Right ventricle myocardium superior (tissue), 1 donor: ENCODE measurements at places on chromosomes 2 and 18. TPM values are rescaled to one million over a fixed set of nuclear protein-coding genes. Genes with fewer than 3 reads are reported as not detected.

DNA sequence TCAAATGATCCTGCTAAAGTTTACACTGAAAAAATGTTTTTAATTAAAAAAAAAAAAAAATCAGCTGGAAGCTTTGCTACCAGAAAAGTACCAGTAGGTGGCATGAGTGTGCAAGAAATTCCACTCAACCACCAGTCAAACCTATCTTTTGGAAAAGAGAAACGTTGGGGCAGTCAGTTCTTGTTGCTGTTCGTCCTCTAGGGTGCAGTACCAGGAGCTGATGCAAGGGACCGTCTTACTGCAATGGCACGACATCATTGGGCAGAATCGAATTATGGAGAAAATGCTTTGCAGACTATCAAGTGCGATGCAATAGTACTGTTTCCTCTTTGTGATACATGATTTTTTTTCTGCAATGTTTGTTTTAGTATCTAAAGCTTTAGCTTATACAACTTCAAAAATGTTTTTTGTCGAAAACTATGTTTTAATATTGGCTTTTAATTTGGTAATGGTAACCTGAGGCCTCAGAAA lies 18.3 kb downstream of the YPEL5 start:
- DNase-seq = no peak

The CHRNG gene
- not detected for total RNA-seq

- DNase-seq = no peak
Observed at GRCh38 chr18:1408376-1408775, 503.7 kb downstream of the ADCYAP1 start.

GRCh38 chr2:110858993-110859701 lies 126.8 kb downstream of the ACOXL start:
- DNase-seq = no peak

The ASPRV1 gene
- total RNA-seq = 0.78 TPM

DNA sequence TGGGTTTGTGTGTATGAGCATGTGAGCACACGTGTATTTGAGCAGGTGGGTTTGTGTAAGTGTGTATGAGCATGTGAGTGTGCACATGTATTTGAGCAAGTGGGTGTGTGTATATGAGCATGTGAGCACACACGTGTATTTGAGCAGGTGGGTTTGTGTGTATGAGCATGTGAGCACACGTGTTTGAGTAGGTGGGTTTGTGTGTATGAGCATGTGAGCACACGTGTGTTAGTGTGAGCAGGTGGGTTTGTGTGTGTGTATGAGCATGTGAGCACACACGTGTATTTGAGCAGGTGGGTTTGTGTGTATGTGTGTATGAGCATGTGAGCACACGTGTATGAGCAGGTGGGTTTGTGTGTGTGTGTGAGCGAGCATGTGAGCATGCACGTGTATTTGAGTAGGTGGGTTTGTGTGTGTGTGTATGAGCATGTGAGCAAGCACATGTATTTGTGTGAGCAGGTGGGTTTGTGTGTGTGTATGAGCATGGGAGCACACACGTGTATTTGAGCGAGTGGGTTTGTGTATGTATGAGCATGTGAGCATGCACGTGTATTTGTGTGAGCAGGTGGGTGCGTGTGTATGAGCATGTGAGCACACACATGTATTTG lies 169.7 kb downstream of the TWIST2 start:
- DNase-seq = no peak

GRCh38 chr2:28068088-28068487 lies 177.6 kb downstream of the BABAM2 start:
- DNase-seq = no peak

GRCh38 chr2:110152943-110153342 lies 37.3 kb upstream of the MALL start:
- no peak for DNase-seq

- peak; percentile 30 for DNase-seq
Observed at GRCh38 chr18:76441002-76441667, 53.9 kb downstream of the ZNF516 start.

The KATNAL2 gene
- total RNA-seq = 3.0 TPM

DNA sequence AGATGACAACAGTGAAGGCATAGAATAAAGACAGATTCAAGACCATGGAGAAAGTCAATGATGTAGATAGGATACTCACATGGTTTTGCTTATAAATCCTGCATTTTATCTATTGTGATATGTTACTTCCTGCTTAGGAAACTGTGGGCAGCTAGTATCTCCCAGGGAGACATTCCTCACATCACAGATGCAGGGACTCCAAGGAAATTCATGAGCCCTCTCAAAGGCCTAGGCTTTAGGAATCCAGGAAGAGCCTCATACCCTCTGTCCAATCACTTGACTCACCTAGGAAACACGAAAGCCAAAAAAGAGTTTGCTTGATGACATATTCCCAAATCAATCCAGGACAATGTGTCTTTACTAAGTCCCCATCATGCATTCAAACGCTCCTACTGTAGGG lies 247.8 kb upstream of the KLHL29 start:
- no peak for DNase-seq

GRCh38 chr18:59547581-59548182 lies 149.5 kb downstream of the CCBE1 start:
- DNase-seq = no peak

- no peak for DNase-seq
Observed at GRCh38 chr2:165902934-165903333, 50.6 kb downstream of the TTC21B start.

GRCh38 chr2:27891673-27892105 lies 1.2 kb downstream of the BABAM2 start:
- no peak for DNase-seq

DNA sequence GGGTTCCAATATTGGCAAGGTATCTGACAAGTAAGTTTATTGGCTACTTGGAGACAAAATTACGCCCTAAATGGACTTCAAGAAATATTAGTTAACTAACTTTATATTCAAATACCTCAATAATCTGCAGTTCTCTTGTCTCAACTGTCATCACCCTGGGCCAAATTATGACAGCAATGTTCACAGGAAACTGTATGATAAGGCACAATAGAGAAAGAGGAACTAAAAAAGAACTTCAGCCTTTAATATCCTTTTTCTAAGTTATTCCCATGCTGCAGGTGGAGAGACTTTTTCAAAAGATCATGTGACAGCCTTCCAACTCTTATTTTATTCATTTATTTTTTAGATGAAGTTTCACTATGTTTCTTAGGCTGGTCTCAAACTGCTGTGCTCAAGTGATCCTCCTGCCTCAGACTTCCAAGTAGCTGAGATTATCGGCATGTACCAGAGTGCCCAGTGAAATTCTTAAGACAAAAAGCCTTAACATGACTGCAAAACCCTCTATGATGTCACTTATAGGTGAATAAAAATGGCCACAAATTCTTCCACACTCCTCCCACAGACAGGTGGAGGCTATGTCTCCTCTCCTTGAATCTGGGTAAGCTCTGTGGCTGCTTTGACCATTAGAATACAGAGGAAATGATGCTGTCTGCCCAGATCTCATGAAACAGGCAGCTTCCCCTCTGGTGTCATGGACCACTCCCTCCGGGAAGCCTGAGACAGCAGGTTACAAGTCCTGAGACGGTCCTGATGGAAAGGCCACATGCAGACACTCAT lies 211.0 kb downstream of the TGIF1 start:
- no peak for DNase-seq

GRCh38 chr2:96809951-96810782 lies 5.9 kb upstream of the CNNM3 start:
- DNase-seq = no peak

The PDE1A gene
- total RNA-seq = 11.4 TPM

The PSTPIP2 gene
- total RNA-seq = 2.4 TPM

The FBLN7 gene
- 0.38 TPM for total RNA-seq

The IHH gene
- not detected for total RNA-seq

- no peak for DNase-seq
Observed at GRCh38 chr18:9941103-9941502, 27.3 kb downstream of the VAPA start.

DNA sequence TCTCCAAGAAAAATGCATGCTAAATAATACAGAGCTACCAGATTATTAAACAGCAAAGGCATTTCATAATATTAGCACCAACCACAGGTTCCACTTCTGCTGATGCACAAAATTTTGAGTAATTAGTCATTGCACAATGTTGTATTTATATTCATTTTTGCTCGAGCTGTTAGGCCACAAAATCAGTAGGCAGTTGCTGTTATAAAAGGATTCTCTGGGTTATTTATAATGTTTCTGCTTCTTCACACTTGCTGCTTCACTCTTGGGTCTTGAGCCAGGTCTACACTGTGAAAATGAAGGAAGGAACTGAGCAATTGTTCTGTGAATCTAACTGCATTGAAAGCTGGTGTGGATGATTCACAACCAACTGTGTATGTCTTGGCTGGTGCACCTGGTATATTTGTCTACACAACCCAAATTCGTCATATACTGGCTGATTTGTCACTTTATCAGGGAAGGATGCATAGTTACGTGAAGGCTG lies 38.3 kb downstream of the MRPL33 start:
- DNase-seq = no peak

The CYS1 gene
- 3.6 TPM for total RNA-seq

The MZT2A gene
- 337 TPM for total RNA-seq

The SCYGR3 gene
- not detected for total RNA-seq

- DNase-seq = no peak
Observed at GRCh38 chr2:65604246-65604645, 171.8 kb upstream of the SPRED2 start.

DNA sequence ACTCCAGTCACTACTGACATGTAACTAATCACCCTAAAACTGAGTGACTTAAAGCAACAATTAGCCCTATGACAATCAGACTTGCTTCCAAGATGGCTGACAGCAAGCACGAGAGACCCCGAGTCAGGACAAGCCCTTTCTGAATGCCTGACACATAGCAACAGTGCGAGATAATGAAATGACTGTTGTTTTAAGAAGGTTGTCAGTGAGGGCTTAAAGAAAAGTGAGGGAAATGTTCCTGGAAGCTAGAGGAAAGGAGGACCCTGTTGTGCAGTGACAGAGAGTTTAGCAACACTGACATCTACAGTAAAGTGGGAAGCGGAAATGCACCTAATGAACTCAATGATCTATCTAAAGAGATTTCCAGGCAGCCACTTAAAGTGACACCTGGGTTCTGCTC lies 163.1 kb downstream of the STK39 start:
- DNase-seq = no peak

DNA sequence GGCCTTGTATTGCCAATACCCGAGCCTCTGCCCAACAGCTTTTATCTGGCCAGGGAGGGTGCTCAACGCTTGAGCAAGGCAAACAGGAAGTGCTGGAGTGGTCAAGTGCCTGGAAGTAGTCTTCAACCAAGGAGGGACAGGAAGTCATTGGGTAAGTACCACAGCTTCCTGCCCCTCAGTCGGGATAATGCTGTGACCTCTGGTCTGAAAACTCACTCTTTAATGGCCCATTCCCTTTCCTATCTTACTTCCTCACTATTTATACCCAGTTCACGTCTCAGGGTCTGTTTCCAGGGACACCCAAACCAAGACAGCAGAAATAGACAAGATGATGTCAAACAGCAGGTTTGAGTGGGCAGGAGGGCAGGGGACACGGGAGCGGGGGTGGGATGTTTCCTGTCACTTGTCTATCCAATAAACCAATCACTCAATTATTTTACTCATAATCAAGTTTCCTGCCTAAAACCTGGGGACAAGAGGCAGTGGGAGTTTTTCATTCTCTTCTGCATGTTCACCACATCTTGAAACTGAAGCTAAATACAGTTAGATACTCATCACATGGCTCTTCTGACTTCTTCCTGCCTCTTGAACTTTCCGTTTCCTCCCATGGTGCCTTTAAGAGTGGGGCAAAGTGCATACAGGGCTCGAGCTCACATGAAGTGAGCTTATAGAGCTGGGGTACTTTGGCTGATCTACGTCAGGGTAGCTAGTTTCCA lies 68.9 kb upstream of the CAB39 start:
- DNase-seq = peak; percentile 60

DNA sequence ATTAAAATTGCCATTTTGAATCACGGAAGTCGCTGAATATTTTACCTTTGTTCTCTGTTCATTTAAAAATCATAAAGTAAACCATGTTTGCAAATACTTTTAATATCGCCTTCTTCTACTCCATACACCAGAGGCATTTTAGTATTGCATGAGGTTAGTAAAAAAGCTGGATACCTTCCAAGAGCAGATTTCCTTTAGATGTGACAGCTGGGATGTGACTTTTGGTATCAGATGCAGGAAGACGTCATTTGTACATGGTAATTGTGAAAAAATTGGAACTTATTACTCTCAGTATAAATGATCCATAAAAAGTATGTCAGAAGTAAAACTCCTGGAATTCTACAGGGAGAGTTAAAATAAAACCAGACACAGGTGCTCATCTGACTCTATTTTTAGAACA lies 89.5 kb downstream of the SLC4A10 start:
- DNase-seq = no peak

DNA sequence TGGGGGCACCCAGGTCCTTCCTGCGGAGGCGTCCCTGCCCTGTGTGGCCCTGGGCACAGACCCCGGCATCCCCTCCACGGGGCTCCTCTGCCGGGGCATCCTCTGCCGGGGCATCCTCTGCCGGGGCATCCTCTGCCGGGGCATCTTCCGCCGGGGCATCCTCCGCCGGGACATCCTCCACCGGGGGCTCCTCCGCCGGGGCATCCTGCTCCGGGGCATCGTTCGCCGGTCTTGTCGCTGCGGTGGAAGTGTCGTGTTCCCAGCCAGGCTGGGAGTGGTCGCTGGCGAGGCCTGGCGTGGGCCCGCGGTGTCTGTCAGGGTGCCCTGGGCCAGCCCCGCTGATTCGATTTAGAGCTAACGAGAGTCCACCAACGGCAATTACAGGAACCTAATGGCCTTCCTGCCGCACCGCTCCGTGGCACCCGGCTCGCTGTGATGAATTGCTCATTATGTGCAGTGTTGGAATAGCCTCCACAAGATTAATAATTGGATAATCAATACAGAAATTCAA lies 115.1 kb downstream of the NFATC1 start:
- DNase-seq = no peak

- no peak for DNase-seq
Observed at GRCh38 chr2:44937688-44938240, 3.7 kb upstream of the SIX3 start.

The LIMS4 gene
- 2.4 TPM for total RNA-seq

The PDE11A gene
- 2.2 TPM for total RNA-seq

The PKP4 gene
- total RNA-seq = 49.6 TPM

DNA sequence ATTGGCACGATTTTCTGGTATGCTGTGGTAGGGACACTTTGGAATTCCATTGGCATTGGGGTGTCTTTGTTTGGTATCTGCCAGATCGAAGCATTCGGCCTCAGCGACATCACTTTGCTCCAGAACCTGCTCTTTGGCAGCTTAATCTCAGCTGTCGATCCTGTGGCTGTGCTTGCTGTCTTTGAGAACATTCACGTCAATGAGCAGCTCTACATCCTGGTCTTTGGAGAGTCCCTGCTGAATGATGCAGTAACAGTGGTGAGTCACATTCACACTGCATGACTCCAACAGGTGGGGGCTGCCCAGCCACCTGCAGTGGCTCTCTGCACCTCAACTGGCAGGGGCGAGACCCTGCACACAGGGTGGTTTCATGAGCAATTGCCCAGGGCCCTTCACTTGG lies 38.4 kb downstream of the SLC9A2 start:
- no peak for DNase-seq

DNA sequence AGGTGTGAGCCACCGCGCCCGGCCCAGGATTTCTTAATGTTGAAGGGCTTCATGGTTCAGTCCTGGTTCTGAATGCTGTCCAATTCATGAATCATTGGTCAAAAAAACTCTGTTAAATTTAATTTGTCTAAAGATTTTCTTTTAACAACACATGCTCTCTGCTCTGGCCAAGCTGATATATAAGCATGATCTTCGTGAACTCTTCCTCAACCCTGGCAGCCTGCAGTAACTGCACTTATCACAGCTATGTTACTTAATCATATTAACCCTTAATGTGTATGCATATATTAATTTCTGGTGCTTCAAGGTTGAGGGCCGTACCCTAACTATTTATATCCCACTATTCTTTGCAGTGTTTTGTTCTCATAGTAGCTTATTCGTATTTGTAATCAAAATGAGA lies 29.4 kb upstream of the FRZB start:
- DNase-seq = no peak

- peak; percentile 43 for DNase-seq
Observed at GRCh38 chr2:20574930-20575329, 76.0 kb downstream of the HS1BP3 start.
